ENCODE measurements at places on chromosomes 4 and X.
A peak's percentile ranks its signal among the peaks of the same experiment; 100 is the strongest.

- DNase-seq: no peak
These were observed 33.2 kb upstream of the MSANTD1 start for GRCh38 chr4:3215733-3216132.

GRCh38 chr4:56655627-56656345 lies 25.3 kb downstream of the HOPX start:
- DNase-seq: no peak

- DNase-seq: no peak
These were observed 53.6 kb downstream of the BLTP1 start for GRCh38 chr4:122205687-122206086.

DNA sequence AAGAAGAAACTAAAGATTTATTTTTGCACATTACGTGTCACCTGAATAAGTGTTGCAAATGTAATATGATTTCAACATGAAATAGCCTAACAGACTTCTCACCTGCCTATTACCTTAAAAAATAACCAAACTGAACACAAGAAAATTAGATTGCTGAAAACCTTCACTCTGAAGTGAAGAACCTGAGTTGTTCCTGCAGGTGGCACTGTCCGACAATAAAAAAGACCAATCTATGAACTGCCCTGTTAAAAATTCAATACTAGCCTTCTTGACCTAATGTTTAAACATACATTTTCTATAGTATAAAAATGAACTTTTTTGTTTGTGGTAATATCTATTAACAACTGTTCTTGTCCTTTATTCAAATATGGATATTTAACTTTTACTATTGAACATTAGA lies 69.2 kb upstream of the PNPLA4 start:
- peak; percentile 57 for DNase-seq

GRCh38 chr4:111064342-111064993 lies 441.6 kb upstream of the PITX2 start:
- peak; percentile 1 for DNase-seq

- no peak for DNase-seq
These were observed 75.8 kb upstream of the IL13RA2 start for GRCh38 chrX:115093191-115093590.

GRCh38 chr4:3363411-3364141 lies 70.8 kb downstream of the RGS12 start:
- DNase-seq: no peak

DNA sequence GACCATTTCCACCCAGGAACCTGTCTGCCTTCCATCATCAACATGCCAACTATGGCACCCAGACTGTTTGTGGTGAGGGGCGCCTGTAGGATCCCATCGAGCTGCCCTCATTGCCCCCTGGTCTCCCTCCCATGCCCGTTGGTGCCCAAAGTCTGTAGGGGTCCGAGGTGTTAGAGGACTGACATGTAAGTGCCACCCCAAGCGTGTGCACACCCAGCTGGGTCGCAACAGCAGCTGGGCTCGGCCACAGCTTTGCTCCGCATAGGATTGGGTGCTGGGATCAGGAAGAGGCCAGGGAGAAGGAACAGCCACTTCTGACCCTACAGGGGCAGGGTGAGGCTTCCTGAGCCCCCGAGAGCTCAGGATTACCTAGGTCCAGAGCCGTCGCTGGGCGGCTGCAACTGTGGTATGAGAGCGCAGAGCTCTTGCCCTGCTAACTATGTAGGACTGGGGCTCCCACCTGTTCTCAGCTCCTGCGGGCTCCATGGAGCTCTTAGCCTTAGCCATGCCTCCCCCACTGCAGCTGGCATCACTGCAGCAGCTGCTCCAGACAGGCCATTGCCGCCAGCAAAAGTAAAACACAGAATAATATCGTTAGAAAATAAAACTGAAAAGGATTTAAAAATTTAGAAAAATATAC lies 1160.3 kb downstream of the FSTL5 start:
- DNase-seq: no peak

GRCh38 chr4:149716728-149717127 lies 98.9 kb downstream of the IQCM start:
- DNase-seq: no peak

DNA sequence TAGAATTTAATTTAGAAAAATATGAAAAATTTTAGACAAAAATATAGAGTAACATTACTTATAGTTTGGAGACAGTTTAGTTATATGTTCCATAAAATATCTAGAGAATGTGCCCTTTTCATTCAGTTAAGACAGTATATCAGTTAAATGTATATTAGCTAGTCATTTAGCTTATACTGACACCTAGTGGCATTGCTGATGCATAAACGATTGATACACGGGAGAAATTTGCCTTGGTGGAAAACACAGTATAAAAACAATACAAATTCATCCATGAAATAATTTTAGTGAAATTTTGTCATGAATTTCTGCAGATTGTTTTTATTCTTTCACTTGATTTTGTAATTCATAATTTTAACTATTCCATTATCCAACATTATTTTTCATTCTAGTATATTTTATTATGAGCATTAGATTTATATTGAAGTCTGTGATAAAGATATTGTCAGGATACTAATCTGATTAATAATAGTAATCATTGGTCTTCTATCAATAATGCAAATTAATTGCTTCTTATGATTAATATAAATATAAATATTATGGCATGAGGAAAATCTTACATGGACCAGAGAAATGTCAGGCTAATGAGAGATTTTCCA lies 219.0 kb downstream of the TLL1 start:
- DNase-seq: peak; percentile 37

- DNase-seq: peak; percentile 30
These were observed 82.9 kb upstream of the EXOC1L start for GRCh38 chr4:55736605-55737183.

- DNase-seq: no peak
These were observed at the start of gene DMD for GRCh38 chrX:33211356-33212260. TSS of gene DMD (minus strand) at chrX:33211549. CDS start at chrX:33211312, 237 bp downstream.

All from KBM-7 (cell line).